ENCODE measurements at places on chromosomes 3 and 15.

GRCh38 chr3:32882603-32883025, 64.8 kb downstream of the TRIM71 start:
- DNase-seq = no peak

GRCh38 chr15:58410353-58410752, 21.4 kb upstream of the LIPC start:
- no peak for DNase-seq

- DNase-seq = no peak
Observed at GRCh38 chr3:55282994-55283393, 204.1 kb downstream of the WNT5A start.

DNA sequence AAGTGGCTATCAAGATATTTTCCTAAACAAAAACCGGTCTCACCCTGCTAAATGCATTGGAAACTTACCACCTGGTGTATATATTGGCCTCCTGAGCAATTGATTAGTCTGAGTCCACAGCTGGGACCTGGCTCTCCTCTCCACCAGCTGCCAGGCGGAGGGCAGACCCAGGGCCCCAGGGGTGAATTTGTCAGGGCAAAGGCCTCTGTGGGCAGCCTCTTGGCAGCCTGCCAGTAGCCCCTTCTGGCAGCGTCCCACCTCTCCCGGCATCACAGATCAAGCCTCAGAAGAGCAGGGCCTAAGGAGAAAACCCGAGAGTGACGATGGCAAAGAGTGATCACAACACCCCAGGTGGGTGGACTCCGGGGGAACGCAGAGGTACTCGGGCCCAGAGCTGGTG, 43.0 kb upstream of the IDH2 start:
- no peak for DNase-seq
